H7 (cell line): ENCODE measurements at places on chromosomes 5 and 9. TPM values are rescaled to one million over a fixed set of nuclear protein-coding genes. Genes with fewer than 3 reads are reported as not detected.

- DNase-seq: no peak
Measured at GRCh38 chr5:38463634-38464521, 92.6 kb downstream of the LIFR start.

- no peak for DNase-seq
Measured at GRCh38 chr5:122494109-122494508, 182.1 kb downstream of the SNCAIP start.

- no peak for DNase-seq
Measured at GRCh38 chr9:117706421-117707116, 2.4 kb downstream of the TLR4 start.

The TRPM6 gene
- 0.15 and 0.24 TPM in 2 replicates for total RNA-seq

GRCh38 chr5:178832618-178833201 lies 27.0 kb upstream of the ZNF354B start:
- peak; percentile 42 for DNase-seq

GRCh38 chr9:36837431-36838405 lies 196.3 kb downstream of the PAX5 start:
- DNase-seq: no peak

The PLPP7 gene
- 8.2 and 8.8 TPM in 2 replicates for total RNA-seq

- peak; percentile 51 for DNase-seq
Measured at GRCh38 chr9:126693428-126693944, 79.8 kb downstream of the LMX1B start.

DNA sequence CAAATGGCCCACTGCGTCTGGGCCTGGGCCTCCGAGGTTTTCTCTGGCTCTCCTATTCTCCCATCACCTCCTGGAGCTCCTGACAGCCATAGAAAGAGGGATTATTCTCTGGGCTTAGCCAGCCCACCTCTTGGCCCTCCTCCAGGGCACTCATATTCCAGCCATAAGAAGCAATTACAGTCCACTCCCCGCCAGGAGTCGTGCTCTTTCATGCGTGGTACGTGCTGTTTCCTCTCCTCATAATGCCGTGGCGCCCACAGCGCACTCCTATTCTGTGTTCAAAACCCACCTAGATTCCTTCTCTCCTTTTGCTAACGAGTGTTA lies 240.8 kb upstream of the ZNF462 start:
- DNase-seq: no peak
